GM12878 (cell line): ENCODE measurements at places on chromosomes 7 and 10. TPM values are rescaled to one million over a fixed set of nuclear protein-coding genes. Genes with fewer than 3 reads are reported as not detected.

GRCh38 chr10:44963772-44964633 is 4.4 kb downstream of the RASSF4 start:
- DNase-seq, result no peak

Gene TFR2
- 4.2 and 7.2 TPM in 2 replicates for total RNA-seq

GRCh38 chr7:132783824-132784223 is 207.6 kb upstream of the PLXNA4 start:
- no peak for DNase-seq

DNA sequence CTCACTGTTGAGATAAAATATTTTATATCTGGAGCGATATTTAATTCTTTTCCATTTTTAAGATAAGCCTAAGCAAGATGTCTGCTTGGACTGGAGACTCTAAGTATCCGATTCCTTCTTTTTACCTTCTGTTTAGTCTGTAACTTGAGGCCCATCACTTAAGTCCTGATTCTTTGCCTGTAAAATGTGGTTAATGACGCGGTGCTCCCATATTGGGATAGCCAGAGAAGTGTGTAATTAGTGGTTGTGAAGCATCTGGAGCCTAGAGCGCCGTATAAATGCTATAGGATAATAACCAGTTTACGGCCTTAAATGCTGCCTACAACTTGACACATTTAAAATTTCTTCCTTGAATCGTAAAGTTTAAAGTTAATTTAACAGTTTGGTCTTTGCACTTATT is 132.9 kb downstream of the CHN2 start:
- DNase-seq, result no peak

DNA sequence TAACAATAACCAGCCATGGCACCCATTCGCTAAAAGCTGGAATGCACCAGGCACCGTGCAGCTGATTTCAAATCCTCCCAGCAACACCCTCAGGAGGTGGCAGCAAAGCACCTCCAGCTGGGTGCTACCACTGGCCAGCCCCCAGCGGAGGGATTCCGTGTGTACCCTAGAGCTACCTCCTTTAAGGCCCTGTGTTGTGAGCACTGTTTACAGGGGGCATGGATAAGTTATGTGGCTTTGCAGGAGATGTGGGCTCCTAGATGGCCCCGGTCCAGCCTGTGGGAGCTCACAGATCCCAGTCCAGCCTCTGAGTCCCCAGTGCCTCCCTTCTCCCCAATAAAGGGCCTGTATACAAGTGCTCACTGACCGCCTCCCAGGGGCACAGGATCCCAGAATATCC is 27.1 kb downstream of the TNRC18 start:
- peak; percentile 23 for DNase-seq

DNA sequence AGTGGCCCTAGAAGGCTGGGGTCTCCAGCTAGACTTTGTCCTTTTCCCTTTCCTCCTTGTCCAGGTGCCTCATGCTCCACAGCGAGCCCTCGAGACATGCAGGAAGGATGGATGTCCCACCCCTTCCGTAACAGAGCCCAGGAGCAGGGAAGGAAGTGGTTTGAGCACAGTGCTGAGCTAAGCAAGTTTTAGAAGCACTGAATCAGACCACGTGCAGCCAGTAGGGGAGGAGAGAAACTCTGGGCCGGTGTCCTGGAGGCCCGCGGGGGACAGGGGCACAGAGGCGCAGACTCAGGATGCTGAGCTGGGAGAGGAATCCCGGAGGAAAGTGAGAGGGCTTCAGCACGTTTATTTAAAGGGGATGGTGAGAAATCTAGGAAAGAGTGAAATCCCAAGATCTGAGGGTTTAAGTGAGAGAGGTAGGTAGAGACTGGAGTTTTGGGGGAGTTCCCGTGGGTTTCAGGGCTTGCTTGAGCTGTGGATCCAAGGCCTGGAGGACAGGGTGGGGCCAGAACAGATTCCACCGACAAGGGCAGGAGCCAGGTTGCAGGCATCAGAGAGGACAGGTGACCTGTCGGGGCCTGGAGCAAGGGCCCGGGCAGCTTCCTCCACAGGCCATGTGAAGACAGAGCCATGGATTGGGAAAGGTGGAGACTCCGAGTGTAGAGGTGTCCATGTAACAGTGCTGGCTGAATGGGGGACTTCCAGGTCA is 4.4 kb upstream of the IRF5 start:
- DNase-seq, result peak; percentile 71

Gene OGDHL
- 0.51 and 0.67 TPM in 2 replicates for total RNA-seq

DNA sequence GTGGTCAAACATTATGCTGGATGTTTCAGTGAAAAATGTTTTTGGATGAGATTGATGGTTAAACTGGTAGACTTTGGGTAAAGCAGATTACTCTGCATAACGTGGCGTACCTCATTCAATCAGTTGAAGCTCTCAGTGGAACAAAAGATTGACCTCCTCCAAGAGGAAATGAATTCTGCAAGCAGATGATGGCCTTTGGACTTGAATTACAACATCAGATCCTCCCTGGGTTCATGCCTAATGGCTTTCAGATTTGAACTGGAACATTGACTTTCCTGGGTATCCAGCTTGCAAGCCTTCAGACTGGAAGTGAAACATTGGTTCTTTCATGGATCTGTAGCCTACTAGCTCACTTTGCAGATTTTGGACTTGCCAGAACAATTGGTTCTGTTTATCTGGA is 169.3 kb upstream of the MALRD1 start:
- no peak for DNase-seq

DNA sequence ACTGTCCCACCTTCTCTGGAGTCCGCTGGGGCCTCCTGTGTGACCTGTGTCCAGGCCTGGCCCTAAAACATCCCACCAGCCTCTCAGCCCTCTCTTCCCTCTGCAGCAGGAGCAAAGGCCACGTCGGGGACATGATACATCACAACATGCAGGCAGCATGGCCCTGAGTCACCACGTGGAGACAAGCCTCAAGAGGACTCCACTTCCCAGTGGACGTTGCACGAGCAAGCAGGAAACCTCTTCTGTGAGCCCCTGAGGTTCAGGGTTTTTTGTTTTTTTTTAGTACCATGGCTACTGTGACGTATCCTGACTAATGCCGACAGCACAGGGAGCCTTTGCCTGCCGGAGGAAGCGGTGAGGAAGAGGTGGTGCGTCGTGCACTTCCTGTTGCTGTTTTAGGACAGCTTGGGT is 165.9 kb downstream of the DNAJB6 start:
- no peak for DNase-seq

- no peak for DNase-seq
Observed at GRCh38 chr7:15937571-15937970, 251.1 kb upstream of the MEOX2 start.

GRCh38 chr7:99005776-99006175 is 127.4 kb downstream of the TRRAP start:
- DNase-seq, result no peak

DNA sequence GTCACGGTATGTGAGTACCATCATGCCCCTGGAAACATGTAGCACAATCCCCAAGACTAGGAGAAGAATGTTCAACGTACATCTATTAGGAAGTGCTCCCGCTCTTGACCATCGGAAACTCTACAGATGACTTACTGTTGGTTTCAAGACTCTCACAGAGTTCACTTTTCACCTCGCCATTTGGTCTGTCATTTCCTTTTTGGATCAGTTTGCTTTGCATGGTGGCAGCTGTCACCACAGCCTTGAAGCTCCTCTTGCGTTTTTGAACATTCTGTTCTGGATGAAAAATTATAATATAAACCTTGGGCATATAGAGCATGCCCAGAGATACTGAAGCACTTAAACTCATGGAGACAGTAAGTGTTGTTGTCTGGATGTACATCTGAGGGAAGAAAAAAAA is 806.8 kb downstream of the GRM8 start:
- DNase-seq, result no peak

DNA sequence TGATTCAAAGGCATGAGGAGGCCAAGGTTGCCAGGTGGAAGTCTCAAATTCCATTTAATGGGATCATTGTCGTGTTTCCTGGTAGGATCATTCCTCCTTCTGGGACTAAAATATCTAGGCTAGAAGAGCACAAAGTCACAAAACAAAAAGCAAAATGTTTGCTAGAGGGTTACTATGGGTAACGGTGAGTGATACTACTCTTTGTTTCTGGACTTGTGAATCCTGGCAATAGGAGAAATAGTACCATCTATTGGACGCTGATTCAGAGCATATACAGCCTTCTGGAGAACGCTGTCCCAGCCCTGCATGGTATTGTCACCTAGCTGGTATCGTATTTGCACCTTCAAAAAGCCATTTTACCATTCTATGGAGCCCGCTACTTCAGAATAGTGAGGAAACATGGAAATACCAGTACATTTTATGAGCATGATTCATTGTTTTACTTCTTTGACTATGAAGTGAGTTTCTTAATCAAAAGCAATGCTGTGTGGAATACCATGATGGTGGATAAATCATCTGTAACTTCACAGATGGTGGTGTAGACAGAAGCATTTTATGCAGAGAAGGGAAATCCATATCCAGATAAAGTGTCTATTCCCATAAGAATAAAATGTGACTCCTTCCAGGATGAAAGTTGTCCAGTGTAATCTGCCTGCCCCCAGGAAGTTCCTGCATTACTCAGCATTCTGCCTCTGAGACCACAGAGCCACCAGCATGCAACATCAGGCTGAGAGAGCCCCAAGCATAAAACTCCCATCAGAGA is 361.0 kb downstream of the ETV1 start:
- DNase-seq, result no peak

Gene DDC
- not detected in 2 replicates for total RNA-seq

Gene SEMA4G
- 0.19 and 0.23 TPM in 2 replicates for total RNA-seq

DNA sequence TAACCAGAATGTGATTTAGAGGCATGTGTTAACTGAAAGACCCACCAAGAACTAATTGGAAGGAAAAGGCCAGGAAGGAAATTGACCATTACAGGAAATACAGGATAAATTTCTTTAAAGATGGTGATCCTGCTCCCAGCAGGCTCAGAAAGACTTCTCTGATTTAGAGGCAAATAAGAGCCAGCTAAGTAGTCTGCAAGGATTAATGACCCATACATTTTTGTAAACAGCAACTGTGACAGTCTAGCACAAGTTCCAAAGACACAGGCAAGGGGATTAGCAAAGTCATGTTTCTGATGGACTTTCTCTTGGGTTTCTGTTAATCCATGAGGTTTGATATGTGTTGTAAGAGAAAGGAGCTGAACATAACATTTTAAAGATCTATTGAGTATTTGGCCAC is 425.0 kb downstream of the HTR7 start:
- no peak for DNase-seq

- DNase-seq, result no peak
Observed at GRCh38 chr10:42953684-42954674, 122.9 kb upstream of the RET start.

GRCh38 chr7:41459623-41460261 is 243.1 kb downstream of the INHBA start:
- DNase-seq, result no peak

DNA sequence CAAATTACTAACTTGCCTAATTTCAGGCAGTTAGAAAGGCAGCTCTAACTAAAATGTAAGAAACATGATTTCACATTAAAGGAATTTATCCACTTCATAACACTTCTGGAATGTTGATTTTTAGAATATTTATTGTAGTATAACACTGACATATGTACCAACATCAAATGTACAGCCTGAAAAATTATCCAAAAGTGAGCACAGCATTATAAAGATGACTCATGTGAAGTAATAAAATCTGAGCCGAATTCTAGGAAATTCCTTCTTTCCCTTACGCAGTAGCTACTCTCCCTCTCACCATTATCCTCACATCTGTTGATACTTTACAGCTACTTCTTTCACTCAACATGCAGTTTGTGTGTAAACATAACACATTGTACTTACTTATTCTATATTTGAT is 610.6 kb downstream of the ZWINT start:
- no peak for DNase-seq

Gene NRP1
- total RNA-seq, result 0.77 and 1.3 TPM in 2 replicates

DNA sequence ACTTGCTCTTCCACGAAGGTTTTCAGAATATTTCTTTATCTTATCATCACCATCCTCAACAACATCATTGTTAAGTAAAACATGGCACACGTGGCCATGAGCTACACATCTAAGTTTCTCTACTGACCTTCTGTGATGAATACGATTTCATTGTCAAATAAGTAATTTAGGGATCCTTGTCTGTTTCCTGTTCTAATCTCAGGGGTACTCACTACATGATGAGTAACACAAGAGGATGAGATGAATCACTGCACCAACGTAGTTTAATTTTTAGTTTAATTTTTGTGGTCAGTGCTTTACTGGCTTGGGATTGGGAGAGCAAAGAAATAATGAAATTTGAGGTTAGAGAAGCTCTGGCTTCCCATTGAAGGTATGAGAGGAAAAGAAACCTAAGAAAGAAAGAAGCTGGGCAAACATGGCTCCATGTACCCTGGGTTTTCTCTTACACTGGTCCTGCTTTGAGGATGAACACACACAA is 461.9 kb upstream of the KLF6 start:
- DNase-seq, result no peak

Gene OPALIN
- not detected in 2 replicates for total RNA-seq

DNA sequence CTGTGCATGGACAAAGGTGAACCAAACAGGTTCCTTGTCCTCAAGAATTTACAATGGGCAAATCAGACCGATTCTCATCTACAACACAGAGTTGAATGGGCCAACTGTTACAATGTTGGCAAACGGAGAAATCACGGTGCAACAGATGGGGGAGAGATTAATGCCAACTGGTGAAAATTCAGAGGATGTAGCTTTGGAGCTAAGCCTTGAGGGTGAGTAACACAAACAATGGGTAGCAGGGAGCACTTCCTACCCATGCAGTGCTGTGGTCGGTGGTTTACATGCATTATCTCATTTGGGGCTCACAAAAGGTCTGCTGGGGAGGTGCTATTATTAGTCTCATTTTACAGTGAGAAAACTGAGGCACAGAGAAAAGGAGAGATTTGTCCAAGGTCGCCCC is 902 bp upstream of the NFE2L3 start:
- DNase-seq, result no peak

Gene PFKP
- 129 and 130 TPM in 2 replicates for total RNA-seq
